ENCODE measurements at places on chromosomes 16 and 17.

DNA sequence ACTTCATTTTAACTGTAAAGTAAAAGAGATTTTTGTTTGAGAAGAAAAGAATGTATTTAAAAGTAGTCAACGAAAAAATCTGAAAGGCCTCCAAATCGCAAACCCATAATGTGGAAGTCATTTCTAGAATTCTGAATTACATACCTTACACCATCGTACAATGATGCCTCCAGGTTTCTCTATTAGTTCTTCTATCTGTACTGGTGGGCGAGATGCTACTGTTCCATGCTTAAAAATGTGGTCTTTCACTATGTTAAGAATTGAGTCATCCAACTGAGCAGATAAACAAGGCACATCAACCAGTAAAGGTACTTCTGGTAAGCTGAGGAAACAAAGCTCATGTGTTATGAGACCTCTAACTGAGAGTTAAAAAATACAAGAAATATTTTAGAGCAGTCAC is 28.5 kb downstream of the CRLF3 start:
- DNase-seq = no peak

DNA sequence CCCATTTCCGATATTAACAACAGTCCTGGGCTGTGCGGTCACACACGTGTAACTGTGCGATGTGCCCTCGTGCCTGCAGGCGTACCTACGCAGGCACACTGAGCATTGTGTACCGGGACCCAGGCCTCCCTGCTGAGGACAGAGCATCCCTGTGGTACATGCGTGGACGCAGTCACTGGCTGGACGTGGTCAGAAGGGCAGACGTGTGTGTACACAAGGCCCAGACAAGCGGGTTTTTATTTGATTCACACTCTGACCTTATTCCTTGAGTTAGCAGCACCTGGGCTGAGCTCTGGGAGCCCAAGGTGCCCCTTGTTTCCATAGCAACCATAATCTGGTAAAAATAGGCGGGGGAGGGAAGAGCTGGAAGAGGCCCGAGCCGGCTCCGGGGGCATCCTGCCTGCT is 19.5 kb downstream of the RAP1GAP2 start:
- no peak for DNase-seq

DNA sequence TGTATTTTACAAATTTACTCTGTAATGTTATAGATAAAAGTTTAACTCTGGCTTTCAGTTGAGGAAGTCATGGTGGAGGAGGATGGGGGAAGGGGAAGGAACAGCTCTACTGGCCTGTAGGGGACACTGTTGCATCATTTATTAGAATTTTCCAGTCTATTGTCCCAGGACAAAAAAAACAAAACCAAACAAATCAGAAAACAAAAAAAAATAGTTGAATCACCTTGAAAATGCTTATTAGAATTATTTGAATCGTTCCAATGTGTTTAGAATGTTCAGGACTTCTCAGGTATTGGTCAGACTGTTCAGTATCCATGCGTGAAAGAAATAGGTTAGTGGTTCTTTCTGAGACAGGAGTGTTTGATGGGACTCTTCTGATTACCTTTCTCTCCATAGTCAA is 242.0 kb downstream of the FTO start:
- peak; percentile 16 for DNase-seq

- no peak for DNase-seq
Measured at GRCh38 chr17:17191961-17192381, 14.2 kb downstream of the PLD6 start.

GRCh38 chr16:19919142-19919541 is 34.5 kb upstream of the GPRC5B start:
- no peak for DNase-seq

DNA sequence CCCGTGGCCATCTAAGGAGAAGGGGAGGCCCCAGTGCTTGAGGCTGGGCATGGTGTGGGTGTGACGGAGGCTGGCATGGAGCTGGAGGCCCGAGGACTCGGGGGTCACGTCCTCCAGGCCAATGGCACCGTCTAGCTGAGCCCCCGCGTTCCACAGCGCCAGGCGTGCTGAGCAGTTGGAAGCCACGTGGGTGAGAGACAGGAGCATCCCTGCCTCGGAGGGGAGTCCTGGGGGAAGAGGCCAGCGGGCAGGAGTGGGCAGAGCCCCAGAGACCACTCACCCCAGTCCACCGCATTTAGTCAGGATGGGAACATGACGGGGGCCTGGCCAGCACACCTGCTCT is 78.8 kb downstream of the RMI2 start:
- no peak for DNase-seq

GRCh38 chr16:28823873-28824716 is 1.3 kb downstream of the ATXN2L start:
- peak; percentile 97 for DNase-seq

DNA sequence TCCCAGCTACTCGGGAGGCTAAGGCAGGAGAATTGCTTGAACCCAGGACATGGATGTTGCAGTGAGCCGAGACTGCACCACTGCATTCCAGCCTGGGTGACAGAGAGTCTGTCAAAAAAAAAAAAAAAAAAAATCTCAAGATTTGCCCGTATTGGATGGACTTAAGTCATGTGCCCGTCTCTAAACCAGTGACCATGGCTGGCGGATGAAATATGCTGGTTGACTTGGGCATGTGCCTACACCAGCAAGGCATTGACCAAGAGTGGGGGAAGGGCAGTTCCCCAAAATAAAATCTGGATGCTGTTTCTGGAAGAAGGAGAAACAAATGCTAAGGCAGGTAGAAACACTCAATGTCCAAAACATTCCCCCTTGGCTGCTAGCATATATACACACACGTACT is 21.5 kb upstream of the COL1A1 start:
- no peak for DNase-seq

DNA sequence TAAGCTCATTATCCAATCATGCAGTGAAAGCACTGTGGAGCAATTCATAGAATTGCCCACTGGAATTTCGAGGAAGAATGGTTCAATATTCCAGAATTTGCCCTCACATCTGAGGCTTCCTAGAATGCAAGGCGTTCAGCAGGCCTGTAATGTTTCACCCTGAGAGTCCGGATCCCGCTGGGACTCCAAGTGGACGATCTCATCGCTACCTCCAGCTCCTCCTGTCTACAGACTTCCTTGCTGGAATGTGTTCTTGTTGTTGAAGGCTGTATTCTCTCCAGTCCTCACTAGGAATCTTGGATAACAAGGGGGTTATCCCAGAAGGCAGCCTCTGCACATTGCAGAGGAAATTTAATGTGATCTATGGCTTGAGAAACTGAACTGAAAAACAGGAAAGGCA is 7.8 kb downstream of the SLC47A1 start:
- no peak for DNase-seq
